ENCODE measurements at places on chromosomes 3 and 15. TPM values are rescaled to one million over a fixed set of nuclear protein-coding genes. Genes with fewer than 3 reads are reported as not detected.

- no peaks in the 10 kb centered on the region for H3K4me1 ChIP-seq
- DNase-seq, result no peak
- H3K36me3 ChIP-seq, result no peaks in the 10 kb centered on the region
Observed at GRCh38 chr3:192636517-192637444, 90.6 kb downstream of the FGF12 start.

The TTLL13 gene
- not detected for total RNA-seq

The CLSTN2 gene
- total RNA-seq, result 143 TPM

GRCh38 chr3:43758592-43759225 lies 68.0 kb downstream of the ABHD5 start:
- peaks cover 19% of the 10 kb centered on the region for H3K4me1 ChIP-seq
- H3K27ac ChIP-seq, result peak overlapping the region; percentile 31
- no peak for DNase-seq
- no peaks in the 10 kb centered on the region for H3K27me3 ChIP-seq
- no peaks in the 10 kb centered on the region for H3K36me3 ChIP-seq
- H3K4me3 ChIP-seq, result no peak overlapping the region

GRCh38 chr15:37698679-37699078 lies 235.8 kb upstream of the TMCO5A start:
- H3K4me1 ChIP-seq, result peaks cover 2% of the 10 kb centered on the region
- no peak overlapping the region for H3K4me3 ChIP-seq
- DNase-seq, result no peak
- H3K27ac ChIP-seq, result no peak overlapping the region
- peaks cover 17% of the 10 kb centered on the region for H3K27me3 ChIP-seq
- no peaks in the 10 kb centered on the region for H3K36me3 ChIP-seq

GRCh38 chr3:72769758-72770540 lies 78.3 kb downstream of the SHQ1 start:
- no peaks in the 10 kb centered on the region for H3K27me3 ChIP-seq
- no peak for DNase-seq
- no peak overlapping the region for H3K27ac ChIP-seq
- H3K4me1 ChIP-seq, result no peaks in the 10 kb centered on the region

DNA sequence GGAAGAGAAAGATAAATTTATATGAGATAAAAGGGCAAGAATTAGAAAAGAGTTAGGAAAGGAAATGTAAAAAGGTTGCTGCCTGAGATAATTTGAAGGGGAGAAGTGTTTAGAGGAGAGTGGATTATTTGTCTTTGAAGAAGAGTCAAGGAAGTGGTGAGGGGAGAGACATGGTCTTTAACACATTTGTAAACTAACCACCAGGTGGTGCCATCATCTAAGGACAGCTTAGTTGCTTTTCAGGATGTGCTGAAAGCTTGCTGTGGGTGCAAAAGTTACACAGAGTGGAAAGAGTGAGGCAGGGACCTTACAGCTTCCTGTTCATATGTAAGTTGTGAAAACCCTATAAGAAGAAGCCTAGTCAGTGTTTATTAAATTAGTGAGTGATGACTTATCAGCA lies 114.1 kb upstream of the DNAJC19 start:
- H3K27ac ChIP-seq, result no peak overlapping the region
- H3K36me3 ChIP-seq, result no peaks in the 10 kb centered on the region
- no peak for DNase-seq
- no peaks in the 10 kb centered on the region for H3K4me1 ChIP-seq

GRCh38 chr3:47425383-47425778 lies 44.6 kb downstream of the PTPN23 start:
- peaks cover 14% of the 10 kb centered on the region for H3K36me3 ChIP-seq
- H3K27ac ChIP-seq, result no peak overlapping the region
- H3K27me3 ChIP-seq, result no peaks in the 10 kb centered on the region

The SLC9C1 gene
- total RNA-seq, result not detected

DNA sequence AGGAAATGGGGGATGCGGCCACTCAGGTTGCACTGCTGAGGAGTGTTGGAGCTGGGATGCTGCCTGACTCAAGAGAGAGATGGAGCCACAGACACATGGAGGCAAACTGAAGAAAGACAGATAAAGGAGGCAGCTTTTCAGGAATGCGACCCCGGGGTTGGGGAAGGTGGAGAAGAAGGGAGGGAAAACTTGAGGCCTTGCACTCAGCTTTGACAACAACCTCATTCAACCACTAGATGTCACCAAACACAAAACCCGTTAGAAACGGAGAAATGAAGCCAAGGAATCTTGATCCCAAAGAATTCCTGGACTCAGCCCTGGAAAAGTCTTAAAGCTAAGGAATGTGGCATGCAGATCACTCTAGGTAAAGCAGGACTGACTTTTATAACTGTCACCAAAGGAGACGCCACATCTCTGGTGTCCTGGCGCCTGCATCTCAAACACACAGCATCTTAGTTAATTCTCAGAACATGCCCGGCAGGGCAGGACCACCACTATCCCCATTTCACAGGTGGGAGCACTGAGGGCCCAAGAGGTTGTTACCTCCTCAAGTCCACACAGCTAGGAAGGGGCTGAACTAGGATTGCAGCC lies 59.6 kb upstream of the LMCD1 start:
- H3K4me3 ChIP-seq, result no peak overlapping the region
- DNase-seq, result no peak
- no peaks in the 10 kb centered on the region for H3K36me3 ChIP-seq

DNA sequence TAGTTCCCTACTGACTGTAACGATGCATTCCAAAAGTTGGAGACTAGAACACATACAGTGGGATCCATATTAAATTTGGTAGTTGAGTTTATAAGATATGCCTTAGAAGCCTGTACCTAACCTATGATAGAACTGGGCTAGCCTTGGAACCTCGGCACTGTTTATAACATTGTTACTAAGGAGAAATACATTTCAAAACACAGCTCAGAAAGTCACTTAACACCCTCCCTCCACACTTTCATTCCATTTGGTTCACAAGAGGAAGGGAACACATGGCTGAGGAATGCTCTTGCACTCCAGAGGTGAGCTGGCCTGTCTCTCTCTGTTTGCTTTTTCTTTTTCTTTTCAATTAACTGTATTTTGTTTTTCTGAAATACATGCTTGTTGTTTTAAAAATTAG lies 48.7 kb upstream of the TSC22D2 start:
- H3K4me3 ChIP-seq, result no peak overlapping the region
- no peaks in the 10 kb centered on the region for H3K36me3 ChIP-seq

The UBAP1L gene
- total RNA-seq, result 5.4 TPM

The CLDN18 gene
- not detected for total RNA-seq

- no peaks in the 10 kb centered on the region for H3K4me1 ChIP-seq
- no peak for DNase-seq
- H3K27me3 ChIP-seq, result peaks cover 3% of the 10 kb centered on the region
- no peaks in the 10 kb centered on the region for H3K36me3 ChIP-seq
- no peak overlapping the region for H3K4me3 ChIP-seq
- H3K27ac ChIP-seq, result no peak overlapping the region
Observed at GRCh38 chr3:159186581-159186980, 384.7 kb downstream of the MFSD1 start.

- H3K4me1 ChIP-seq, result peaks cover 69% of the 10 kb centered on the region
- no peak for DNase-seq
- H3K27ac ChIP-seq, result no peak overlapping the region
- H3K4me3 ChIP-seq, result no peak overlapping the region
- H3K27me3 ChIP-seq, result no peaks in the 10 kb centered on the region
Observed at GRCh38 chr15:63519548-63520178, 15.3 kb downstream of the USP3 start.

- no peak overlapping the region for H3K27ac ChIP-seq
- peaks cover 4% of the 10 kb centered on the region for H3K4me1 ChIP-seq
- no peaks in the 10 kb centered on the region for H3K27me3 ChIP-seq
- no peak overlapping the region for H3K4me3 ChIP-seq
Observed at GRCh38 chr15:101148166-101148880, 103.5 kb downstream of the CHSY1 start.

DNA sequence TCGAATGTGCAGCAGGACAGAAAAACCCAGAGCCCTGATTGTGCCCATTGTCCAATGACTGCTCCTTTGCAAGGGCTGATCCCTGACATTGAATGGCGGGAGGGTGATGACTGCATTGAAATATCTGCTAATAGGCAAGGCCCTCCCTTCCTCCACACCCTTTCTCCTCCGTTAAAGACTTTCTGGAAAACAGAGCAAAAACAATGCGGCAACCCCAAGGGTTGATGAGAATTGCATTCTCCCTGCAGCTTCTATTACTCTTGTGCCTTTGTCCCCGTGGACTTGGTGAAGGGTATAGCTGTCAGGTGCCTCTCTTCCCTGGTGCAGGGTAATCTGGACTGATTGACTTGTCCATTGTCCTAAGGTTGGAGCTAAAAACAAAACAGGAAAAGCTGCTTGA lies 71.8 kb downstream of the THSD4 start:
- H3K4me1 ChIP-seq, result peaks cover 4% of the 10 kb centered on the region
- H3K36me3 ChIP-seq, result no peaks in the 10 kb centered on the region
- DNase-seq, result peak; percentile 32
- no peak overlapping the region for H3K27ac ChIP-seq

- no peak for DNase-seq
- H3K27me3 ChIP-seq, result peaks cover 15% of the 10 kb centered on the region
- no peaks in the 10 kb centered on the region for H3K36me3 ChIP-seq
- H3K4me3 ChIP-seq, result no peak overlapping the region
Observed at GRCh38 chr3:61315871-61316270, 64.6 kb upstream of the FHIT start.

GRCh38 chr15:92407321-92407720 lies 13.6 kb downstream of the ST8SIA2 start:
- H3K4me1 ChIP-seq, result no peaks in the 10 kb centered on the region
- peaks cover 8% of the 10 kb centered on the region for H3K27me3 ChIP-seq
- no peak for DNase-seq
- H3K4me3 ChIP-seq, result no peak overlapping the region
- H3K27ac ChIP-seq, result no peak overlapping the region

The DAZL gene
- total RNA-seq, result not detected

- H3K4me1 ChIP-seq, result peaks cover 42% of the 10 kb centered on the region
- H3K36me3 ChIP-seq, result no peaks in the 10 kb centered on the region
- H3K27me3 ChIP-seq, result no peaks in the 10 kb centered on the region
Observed at GRCh38 chr3:146653978-146654377, 48.8 kb upstream of the PLSCR5 start.

GRCh38 chr15:40763801-40764628 lies at the start of gene GCHFR:
TSS of gene GCHFR (plus strand) at chr15:40764068. CDS start at chr15:40764181, 113 bp downstream.
- H3K27ac ChIP-seq, result peak within 1 kb of the TSS; percentile 76
- H3K4me1 ChIP-seq, result peaks cover 37% of the 10 kb centered on the region
- DNase-seq, result no peak
- no peaks in the 10 kb centered on the region for H3K36me3 ChIP-seq
- H3K4me3 ChIP-seq, result peak within 1 kb of the TSS; percentile 79
- H3K27me3 ChIP-seq, result peaks cover 4% of the 10 kb centered on the region

GRCh38 chr3:78086150-78086549 lies 1046.3 kb downstream of the ROBO2 start:
- H3K4me3 ChIP-seq, result no peak overlapping the region
- H3K27ac ChIP-seq, result no peak overlapping the region
- no peak for DNase-seq

- H3K4me3 ChIP-seq, result no peak overlapping the region
- no peak overlapping the region for H3K27ac ChIP-seq
- no peaks in the 10 kb centered on the region for H3K27me3 ChIP-seq
- H3K4me1 ChIP-seq, result peaks cover 14% of the 10 kb centered on the region
- no peaks in the 10 kb centered on the region for H3K36me3 ChIP-seq
- no peak for DNase-seq
Observed at GRCh38 chr3:195394700-195395099, 48.1 kb downstream of the ACAP2 start.

The ARHGAP31 gene
- 49.7 TPM for total RNA-seq

- no peak for DNase-seq
- no peaks in the 10 kb centered on the region for H3K27me3 ChIP-seq
- peak overlapping the region; percentile 11 for H3K4me3 ChIP-seq
Observed at GRCh38 chr3:14412831-14413380, 10.5 kb downstream of the SLC6A6 start.

GRCh38 chr15:29686445-29687203 lies 135.6 kb downstream of the TJP1 start:
- peaks cover 11% of the 10 kb centered on the region for H3K4me1 ChIP-seq
- H3K27ac ChIP-seq, result no peak overlapping the region
- H3K27me3 ChIP-seq, result no peaks in the 10 kb centered on the region
- no peak for DNase-seq
- H3K4me3 ChIP-seq, result no peak overlapping the region
